ENCODE measurements at places on chromosomes 3 and 15.

DNA sequence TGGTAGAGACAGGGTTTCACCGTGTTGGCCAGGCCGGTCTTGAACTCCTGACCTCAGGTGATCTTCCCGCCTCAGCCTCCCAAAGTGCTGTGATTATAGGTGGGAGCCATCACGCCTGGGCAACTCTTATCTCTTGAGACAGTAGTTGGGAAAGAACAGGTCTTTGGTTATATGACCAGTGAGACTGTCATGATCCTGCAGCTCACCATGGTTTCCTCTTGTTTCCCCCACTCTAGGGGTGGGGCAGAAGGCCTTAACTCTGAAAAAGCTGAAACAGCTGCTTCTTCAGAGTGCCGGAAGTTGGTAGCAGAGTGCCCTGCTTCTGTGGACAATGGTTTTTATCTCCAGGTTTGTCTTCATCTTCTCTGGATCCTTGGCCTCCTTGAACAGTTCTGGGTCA is 4.7 kb upstream of the TYRO3 start:
- DNase-seq = no peak

- DNase-seq = no peak
These were observed 24.7 kb upstream of the SCAANT1 start for GRCh38 chr3:63936925-63937324.

DNA sequence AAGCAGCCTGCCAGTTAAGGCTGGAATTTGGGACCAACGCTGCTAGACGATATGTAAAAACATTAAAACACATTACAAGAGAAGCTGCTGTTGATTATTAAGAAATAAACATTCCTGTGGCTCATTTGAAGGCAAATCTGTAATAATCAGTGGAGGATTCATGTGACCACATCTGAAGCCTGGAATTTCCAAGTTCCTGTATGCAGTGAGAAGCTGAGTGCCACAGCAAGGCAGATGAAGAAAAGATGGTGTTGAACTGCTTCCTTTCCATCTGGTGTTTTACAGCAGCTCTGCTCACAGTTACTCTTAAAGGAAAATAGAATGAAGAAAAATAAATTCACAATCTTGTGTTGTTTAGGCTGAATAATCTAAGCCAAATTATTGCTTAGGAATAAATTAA is 139.3 kb upstream of the ROBO2 start:
- DNase-seq = no peak

DNA sequence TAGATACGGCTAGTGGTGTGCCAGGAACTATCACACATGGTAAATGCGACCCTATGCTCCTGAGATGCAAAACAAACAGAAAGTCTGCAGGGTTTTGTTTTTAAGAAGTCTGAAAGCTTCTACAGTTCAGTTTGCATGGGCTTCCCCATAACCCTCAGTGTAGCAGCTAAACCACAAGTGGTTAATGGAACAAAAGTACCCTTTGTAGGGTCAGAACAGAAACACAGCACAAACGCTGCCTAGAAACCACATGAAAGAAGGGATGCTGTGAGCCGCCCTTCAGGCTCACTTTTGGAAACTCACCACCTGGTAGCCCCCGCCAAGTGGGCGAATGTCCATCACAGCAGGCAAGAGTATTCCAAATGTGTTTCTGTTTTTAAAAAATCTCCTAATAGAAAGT is 46.2 kb downstream of the CTDSPL start:
- DNase-seq = no peak

- no peak for DNase-seq
These were observed 115.8 kb downstream of the ADAMTS9 start for GRCh38 chr3:64571982-64572381.

DNA sequence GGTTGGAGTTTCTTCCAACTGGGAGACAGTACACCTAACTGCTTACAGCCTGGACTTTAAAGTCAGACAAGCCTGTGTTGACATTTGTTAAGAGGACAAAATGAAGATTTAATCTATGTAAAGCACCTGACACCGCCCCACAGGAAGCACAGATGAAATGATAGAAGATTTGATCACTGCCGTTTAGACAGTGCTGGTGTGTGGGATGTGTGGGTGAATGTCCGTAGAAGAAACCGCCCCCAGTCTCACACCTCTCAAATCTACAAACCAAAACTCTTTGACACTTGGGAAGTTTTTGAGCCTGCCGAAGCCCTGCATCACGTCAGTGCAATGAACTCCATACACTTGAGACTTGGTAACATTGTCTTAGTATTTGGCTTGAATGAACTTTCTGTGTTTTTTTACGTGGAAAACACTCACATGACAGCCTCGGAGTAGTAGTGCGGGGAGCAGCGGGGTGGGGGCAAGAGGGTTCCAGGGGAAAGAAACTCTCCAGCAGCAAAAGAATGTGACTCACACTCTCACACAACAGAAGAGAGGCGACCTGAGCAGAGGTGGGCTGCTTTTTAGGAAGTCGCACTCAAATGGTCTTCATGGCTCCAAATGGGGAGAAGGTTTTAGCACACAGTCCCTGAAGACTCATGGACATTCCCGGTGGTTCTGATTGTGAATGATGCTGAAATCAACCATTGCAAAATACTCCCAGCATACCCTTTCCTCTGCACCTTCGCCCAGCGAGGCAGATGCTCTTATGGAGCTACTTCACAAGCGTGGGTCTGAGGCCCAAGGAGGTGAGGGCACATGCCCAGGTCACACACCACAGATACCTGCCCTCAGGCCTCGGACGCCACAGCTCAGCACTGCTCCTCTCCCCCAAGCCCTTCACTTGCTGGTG is 79.2 kb downstream of the SRGAP3 start:
- no peak for DNase-seq

DNA sequence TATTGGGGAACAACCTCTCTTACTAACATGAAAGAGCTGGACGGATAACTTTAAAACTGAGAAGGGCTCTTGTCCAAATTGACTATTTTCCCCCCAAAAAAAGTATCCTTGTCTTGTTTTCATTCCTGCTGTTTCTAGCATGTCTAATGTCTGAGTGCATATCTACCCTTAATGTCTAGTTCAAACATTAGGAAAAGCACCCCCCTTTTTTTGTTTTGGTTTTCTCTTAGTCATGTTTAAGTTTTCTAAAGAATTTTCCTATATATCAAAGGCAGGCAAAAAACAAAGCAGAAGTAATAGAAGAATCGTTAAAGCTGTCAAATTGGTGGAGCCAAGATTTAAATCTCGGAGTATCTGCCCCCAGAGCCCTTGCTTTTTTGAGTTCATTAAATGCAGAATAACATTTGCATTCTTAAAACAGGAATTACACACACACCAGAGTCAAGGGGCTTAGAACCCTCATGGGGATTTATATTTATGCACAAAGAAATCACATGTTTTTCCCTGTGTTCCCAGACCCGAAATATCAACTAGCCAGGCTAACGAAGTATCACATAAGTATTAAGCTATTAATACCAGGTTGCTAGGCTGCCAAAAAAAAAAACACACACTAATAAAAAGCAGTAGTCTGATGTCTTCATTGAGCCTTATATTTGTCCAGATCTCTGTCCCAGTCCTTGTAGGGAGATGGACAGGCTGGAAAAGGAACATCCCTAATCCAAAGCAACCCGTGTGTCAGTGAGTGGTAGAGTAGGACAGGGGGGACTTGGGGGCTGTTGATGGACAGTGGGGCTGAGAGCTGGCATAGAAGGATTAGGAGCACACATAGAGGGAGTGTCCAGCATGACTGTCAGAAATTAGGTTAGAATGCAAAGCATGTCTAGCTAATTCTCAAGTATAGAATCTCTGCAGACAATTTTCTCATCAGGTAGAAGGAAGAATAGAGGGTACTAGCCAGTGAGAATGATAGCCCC is 103.6 kb upstream of the BFSP2 start:
- DNase-seq = peak; percentile 8

DNA sequence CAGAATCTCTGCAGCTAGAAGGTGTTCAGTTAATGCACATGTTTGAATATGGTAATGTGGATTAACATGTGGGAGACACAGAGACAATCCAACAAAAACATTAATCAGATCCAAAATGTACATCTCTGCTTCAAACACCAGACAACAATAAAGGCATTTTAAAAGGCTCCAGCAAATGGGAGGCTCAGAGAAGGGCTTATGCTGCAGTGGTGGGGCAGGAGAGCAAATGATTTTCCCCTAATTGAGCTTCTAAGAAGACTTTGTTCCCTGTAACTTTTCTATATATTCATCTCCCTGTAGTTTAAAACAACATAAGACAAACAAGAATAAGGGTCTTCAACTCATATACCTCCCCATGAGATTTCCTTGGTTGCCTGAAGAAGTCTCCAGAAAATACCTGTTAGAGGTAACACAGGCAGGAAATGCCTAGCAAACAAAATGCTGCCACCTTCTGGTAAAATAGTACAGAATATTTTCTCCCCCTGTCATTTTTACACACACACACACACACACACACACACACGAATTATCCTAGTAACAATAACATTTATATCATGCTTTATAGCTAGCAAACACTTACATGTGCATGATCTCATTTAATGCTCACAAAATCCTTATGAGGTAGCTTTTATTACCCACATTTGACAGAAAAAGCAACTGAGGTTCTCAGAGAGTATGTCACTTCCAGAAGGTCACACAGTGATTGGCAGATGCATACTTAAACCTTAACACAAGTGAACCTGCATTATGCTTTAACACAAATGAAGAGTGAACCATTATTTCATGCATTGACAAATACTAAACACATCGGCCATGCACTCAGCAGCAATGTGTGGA is 123.4 kb upstream of the MB21D2 start:
- peak; percentile 71 for DNase-seq

GRCh38 chr15:51425517-51426040 is 84.1 kb downstream of the GLDN start:
- DNase-seq = no peak

DNA sequence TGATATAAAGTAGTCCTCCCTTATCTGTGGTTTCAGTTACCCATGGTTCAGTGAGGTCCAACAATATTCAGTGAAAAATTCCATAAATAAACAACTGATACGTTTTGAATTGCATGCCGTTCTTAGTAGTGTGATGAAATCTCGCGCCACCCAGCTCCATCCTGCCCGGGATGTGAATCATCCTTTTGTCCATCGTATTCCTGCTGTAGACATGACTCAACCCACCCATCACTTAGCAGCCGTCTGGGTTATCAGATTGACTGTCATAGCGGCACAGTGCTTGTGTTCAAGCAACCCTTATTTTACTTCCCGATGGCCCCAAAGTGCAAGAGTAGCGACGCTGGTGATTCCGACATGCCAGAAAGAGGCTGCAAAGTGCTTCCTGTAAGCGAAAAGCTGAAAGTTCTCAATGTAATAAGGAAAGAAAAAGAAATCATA is 48.0 kb upstream of the MEX3B start:
- peak; percentile 92 for DNase-seq

GRCh38 chr3:197175503-197175902 is 122.9 kb downstream of the DLG1 start:
- no peak for DNase-seq

- no peak for DNase-seq
These were observed 21.8 kb upstream of the KLHL6 start for GRCh38 chr3:183577346-183577745.

DNA sequence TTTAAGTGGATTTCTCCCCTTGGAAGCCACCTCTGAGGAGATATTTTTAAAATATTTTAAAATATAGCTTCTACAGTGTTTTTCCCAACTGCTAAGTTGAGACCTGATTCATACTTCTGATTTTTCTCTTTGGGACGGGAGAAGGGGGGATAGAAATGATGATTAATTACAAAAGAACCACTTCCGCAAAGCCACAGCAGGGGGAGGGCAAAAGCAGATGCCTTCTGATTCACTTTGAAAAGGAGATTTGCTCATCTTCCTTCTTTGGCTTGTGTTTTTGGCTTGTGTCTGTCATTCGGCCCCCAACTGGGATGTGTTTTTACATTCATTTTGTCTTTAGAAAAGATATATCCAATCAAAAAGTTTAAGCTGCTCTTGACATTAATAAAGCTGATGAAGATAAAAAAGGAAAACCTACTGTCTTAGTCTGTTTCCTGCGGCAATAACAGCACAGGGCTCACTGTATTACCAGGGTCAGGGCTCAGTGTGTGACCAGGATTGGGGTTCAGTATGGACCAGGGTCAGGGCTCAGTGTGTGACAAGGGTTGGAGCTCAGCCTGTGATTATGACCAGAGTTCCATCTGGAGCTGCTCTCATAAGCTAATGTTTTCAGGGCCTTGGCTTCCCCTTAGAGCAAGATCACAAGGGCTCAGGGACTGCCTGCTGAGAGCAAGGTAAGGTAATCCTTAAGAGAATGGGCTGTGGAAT is 223.2 kb downstream of the MTHFS start:
- peak; percentile 47 for DNase-seq

- no peak for DNase-seq
These were observed 218.0 kb downstream of the UBE3A start for GRCh38 chr15:25220834-25221233.

DNA sequence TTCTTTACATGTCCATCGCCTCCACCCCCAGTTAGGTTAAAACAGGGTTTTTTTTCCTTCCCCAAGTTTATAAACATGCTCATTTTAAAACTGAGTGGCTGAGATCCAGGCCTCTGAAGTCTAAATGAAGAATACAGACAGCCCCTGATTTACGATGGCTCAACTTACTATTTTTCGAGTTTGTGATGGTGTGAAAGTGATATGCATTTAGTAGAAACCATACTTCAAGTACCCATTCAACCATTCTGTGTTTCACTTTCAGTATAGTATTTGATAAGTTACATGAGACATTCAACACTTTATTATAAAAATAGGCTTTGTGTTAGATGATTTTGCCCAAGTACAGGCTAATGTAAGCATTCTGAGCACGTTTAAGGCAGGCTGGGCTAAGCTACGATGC is 30.5 kb upstream of the GNB5 start:
- no peak for DNase-seq

DNA sequence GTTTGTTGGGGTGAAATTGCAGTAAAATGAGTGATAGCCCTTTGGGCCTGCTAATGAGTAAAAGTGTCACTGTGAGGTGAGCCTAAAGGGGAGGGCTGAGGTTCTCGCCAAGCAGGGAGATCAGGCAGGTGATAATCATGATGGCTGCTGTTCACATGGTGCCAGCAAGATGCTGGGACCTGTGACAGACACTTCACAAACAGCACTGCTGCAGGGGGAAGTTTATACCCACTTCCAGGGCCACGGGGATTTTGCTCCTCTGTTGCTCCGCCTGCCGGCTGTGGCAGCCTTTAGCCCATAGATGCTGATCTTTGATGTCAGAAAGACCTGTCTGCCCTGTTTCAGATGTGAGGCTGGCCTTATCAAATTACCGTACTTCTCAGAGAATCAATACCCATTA is 96.7 kb downstream of the SV2B start:
- no peak for DNase-seq

DNA sequence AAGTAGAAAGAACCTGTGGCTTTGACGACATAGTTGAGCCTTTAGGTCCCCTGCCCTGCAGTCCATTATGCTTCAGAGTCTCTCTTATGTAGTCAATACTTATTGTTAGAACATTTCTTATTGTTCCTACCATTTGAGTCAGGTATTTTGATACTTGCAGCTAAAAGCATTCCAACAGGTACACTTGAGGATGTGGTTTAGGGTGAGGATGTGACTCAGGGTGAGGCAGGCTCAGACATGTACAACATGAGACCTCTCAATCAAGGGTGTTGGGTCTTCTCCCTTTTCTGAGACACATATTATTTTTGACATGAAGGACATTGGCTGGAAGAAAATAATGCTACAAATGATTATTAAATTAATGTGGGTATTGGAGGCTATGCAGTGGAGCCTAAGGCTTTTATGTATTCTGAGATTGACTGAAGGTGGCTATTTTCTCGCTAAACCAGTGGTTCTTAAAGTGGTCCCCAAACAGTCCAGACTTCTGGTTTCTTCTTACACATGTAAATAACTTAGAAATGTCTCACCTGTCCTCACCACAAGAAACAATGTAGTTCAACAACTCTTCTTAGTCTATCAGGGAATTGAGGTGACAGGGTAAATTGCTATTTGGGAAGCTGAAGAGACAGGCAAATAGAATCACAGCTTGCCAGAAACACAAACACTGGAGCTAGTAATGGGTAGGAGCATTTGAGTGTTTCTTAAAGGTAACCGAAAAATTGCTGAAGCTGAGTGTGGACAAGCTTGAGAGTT is 135.5 kb upstream of the ZPLD1 start:
- no peak for DNase-seq

All from adipocyte (in vitro differentiated cells).